ENCODE measurements at places on chromosomes 6 and 20. TPM values are rescaled to one million over a fixed set of nuclear protein-coding genes. Genes with fewer than 3 reads are reported as not detected.

MTFR2 gene
- polyA plus RNA-seq, result 7.8 TPM

CDH4 gene
- polyA plus RNA-seq, result 0.45 TPM

AGPAT4 gene
- polyA plus RNA-seq, result 0.52 TPM

WFDC10B gene
- not detected for polyA plus RNA-seq

PEX3 gene
- polyA plus RNA-seq, result 90.2 TPM

C20orf141 gene
- polyA plus RNA-seq, result not detected

CAGE1 gene
- polyA plus RNA-seq, result not detected

SYCP2L gene
- 0.15 TPM for polyA plus RNA-seq

TREM2 gene
- not detected for polyA plus RNA-seq

RSPH9 gene
- not detected for polyA plus RNA-seq

SMOC2 gene
- polyA plus RNA-seq, result 1.0 TPM

Data from Purkinje cell (primary cell).